ENCODE measurements at places on chromosomes 7 and 10.
A peak's percentile ranks its signal among the peaks of the same experiment; 100 is the strongest.

DNA sequence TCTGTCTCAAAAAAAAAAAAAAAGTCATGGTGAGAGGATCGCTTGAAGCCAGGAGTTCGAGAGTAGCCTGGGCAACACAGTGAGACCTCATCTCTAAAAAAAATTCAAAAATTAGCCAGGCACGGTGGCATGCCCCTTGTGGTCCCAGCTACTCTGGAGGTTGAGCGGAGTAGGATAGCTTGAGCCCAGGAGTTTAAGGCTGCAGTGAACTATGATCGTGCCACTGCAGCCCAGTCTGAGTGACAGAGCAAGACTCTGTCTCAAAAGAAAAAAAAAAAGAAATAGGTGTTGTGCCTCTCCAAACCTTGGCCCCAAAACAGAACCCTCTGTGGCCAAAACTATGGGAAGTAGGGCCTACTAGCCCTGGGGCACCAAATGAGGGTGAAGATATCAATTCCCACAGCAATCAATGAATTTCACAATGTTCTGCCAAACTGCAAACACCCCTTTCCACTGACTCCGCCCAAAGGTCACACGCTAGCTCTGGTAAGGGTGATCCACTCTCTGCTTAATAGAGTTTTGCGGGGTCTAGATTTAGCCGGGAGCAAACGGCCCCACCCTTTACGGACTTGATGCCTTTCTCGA, 16.9 kb downstream of the SSC4D start:
- DNase-seq: no peak

DNA sequence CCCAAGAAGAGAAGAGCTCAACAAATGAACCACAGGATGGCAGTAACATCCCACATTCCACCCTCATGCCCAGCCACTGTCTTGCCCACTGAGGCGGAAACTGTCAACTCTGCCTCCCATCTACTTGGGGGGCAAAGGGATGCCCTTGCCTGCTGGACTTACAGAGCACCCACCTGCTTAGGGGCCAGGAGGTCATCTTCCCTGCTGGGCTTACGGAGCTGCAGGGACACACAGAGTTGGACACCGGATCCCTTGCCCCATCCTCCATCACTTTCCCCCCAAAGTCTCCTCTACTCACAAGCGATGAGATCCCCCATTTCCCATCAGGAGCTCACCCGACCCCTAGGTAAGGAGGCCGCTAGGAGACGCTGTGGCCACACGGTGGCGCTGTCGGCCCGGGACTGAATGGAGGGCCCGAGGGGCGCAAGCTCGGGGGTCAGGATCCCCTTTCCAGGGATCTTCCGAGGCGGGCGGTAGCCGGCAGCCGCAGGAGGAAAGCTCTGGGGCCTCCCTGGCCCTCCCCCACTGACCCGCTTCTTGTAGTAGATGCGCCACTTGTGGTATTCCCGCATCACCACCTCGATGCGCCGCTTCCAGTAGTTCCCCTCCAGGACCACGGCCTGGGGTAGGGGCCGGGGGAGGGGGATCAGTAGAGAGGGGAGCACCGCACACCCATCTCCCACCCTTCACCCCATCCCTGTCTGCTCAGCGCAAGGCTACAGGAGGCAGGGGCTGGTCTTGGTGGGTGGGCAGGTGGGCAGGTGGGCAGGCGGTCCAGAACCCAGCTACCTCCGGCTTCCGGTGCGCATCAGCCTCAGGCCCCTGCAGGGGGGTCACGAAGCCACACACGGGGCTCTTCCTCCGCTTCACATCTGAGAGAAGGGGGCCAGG, 17.3 kb downstream of the MLXIPL start:
- no peak for DNase-seq

GRCh38 chr7:141704741-141705140, 2.8 kb upstream of the DENND11 start:
- no peak for DNase-seq

DNA sequence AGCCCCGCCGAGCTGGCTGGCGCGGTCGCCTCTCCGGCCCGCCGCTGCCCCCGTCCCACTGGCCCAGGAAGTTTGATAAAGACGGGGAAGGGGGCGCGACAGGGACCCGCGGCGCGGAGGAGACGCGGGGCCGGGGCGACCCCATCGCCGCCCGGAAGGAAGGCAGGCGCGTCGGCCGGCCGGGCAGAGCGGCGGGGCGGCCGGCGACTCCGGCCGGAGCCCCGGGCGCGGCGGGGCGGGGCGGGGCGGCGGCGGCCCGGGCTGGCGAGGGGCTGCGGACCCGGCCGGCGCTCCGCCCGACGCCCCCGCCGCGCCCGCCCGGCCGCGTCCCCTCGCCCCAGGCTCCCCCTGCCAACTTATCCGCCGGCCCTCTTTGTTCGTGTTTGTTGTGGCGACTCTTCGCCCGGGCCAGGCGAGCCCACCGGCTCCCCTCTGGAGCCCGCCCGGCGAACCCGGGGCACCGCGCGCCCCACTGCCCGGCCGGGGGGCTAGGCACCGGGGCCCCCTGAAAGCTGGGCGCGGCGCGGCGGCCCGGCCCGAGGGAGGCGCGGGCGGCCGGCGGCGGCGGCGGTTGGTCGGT, 571 bp downstream of the KDM7A start:
- no peak for DNase-seq

DNA sequence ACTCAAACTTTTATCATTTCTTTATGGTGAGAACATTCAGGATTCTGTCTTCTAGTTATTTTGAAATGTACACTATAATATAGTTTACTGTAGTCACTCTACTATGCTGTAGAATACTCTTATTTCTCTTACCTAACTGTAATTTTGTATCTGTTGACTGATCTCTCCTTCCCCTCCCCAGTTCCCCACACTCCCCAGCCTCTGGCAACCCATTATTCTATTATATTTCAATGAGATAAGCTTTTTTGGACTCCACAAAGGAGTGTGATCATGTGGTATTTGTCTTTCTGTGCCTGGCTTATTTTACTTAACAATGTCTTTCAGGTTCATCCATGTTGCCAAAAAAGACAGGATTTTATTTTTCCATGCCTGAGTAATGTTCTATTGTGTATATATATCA, 71.4 kb upstream of the DYNC1I1 start:
- peak; percentile 24 for DNase-seq

GRCh38 chr10:44300666-44301649, 83.9 kb downstream of the CXCL12 start:
- no peak for DNase-seq

DNA sequence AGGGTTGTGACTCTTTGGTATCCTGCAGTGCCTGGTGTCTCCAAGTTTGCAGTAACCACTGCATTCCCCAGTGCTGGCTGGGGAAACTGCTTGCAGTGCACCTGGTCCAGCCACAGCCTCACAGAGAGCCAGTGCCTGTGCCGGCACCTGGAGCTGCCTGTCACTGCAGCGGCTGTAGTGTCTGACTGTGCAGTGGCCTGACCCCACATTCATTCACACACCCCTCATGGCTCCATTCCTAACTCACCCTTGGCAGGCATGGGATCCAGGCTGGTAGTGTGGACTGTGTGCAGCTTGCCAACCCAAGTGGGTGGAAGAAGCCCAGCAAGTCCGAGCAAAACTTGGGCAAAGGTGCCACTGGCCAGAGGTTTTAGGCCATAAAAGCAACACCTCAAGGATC, 3.7 kb upstream of the CYP3A43 start:
- no peak for DNase-seq

- DNase-seq: no peak
Observed at GRCh38 chr10:11159543-11160215, 142.0 kb downstream of the CELF2 start.

DNA sequence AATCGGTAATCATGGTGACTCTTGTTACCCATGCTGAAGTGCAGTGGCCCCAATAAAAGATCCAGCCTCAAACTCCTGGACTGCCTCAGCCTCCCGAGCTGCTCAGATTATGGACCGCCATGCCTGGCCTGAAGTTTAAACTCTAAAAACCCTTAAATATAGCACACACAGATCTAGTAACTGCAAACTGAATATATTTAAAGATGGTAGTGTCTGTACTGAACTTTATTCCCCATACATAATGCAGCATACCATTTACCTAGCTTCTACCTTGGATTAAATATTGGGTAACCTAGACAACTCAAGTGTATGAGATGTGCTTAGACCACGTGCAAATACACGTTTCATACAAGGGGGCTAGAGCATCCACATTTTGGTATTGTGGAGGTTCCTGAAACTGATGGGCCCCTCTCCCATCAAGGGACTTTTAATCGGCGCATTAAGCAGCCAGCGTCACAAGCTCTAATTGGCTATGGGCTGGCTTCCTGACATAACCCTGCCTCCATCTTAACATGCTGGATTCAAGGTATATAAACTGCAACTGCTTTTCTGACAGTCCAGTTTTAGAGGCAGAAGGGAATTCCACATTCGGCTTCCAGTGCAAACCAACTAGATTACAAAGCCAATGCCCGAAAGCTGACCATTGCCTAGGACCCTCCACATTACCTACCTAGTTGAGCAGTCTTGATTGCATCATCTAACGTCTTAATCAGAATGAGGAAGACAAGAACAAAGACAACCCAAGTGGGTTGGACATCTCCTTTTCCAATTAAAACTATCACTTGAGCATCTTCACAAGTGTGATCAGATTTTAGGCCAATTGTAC, 13.0 kb downstream of the HNRNPA2B1 start:
- DNase-seq: no peak

- no peak for DNase-seq
Observed at GRCh38 chr7:133290041-133290440, 37.2 kb downstream of the EXOC4 start.

GRCh38 chr7:136122026-136122425, 144.9 kb upstream of the MTPN start:
- DNase-seq: no peak

DNA sequence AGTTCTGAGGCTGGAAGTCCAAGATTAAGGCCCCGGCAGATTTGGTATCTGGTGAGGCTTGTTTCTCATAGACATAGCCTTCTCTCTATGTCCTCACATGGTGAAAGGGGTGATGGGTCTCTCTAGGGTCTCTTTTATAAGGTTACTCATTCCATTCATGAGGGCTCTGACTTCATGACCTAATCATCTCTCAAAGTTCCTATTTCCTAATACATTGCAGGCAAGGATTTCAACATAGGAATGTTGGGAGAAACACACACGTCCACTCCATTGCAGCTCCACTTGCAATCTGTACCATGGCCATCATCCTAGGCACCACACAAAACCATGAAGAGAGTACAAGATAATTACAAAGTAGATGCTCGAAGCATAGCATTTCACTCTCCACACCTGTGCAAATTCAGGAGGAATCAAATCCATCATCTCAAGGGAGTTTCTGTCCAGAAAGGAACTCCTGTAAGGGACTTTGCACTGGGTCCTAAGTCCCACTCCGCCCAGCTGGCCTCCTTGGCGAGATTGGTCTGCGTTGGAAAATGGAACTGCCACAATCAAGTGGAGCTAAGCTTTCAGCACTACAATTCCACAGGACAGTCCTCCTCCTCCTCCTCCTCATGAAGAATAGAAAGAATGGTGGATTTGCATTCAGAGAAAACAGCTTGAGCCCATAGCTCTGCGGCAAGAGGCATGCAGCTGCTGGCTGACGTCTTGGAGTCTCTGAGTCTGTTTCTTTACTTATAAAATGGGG, 8.8 kb downstream of the DDC start:
- no peak for DNase-seq

DNA sequence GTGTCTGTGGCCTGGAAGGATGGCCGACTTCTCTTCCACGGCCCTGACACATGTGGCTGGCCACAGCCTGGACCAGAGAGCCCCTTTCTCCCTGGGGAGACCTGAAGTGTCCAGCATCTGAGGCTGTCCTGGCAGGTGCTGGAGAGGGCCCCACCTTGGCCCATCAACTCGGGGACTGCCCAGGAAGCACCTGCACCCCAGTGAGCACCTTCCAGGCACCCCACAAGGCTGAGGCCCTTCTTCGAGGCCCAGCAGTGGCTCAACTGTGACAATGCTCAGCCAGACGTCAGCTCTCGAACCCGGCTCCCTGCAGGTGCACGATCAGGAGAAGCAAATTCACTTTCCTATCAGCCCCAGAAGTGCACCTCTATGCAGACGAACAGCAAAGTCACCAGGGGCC, 24.3 kb downstream of the RGS10 start:
- DNase-seq: no peak

DNA sequence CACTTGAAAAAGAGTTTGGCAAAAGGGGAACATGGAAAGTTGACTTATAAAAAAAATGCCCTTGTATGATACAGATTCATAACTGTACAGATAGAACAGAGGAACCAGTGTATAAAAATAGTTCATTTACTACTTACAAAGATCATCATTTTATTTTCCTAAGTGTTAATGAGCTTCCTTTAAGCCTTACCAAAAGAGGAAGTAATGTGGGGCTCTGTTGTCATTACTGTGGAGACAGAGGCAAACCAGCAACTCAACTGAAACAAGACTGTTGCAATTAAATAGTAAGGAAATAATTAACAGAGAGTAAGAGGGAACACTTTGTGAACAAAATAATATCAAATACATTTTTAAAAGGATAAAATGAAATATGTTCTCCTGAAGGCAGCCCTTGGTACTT, 526.2 kb upstream of the ADARB2 start:
- no peak for DNase-seq

DNA sequence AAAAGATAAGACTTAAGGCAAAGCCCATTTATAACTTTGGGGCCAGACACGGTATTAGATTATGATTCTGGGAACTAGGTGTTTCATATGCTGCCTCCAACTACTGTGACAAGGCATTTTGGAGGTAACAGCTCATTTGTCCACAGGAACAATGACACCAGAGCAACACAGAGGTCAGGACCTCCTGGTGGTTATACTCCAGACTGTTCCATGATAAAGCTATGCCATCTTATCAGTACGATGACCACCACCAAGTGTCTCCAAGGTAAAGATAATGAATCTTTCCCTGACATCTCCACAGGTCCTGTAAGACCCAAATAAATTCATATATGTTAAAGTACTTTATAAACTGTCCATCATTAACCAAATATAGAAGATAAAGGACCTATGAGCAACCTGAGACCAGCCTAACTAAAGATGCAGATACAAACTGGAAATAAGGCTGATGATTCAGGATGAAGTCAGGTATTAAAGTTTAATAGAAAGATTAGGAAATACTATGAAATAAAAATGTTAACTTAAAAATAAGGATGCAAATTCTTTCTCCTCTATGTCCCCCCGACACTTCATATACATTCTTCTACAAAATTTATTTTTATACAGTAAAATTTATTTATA, 26.2 kb downstream of the CUL2 start:
- DNase-seq: no peak

- DNase-seq: no peak
Observed at GRCh38 chr7:100215895-100216294, 3.9 kb upstream of the PVRIG start.

GRCh38 chr10:131480066-131480465, 168.5 kb upstream of the TCERG1L start:
- no peak for DNase-seq

DNA sequence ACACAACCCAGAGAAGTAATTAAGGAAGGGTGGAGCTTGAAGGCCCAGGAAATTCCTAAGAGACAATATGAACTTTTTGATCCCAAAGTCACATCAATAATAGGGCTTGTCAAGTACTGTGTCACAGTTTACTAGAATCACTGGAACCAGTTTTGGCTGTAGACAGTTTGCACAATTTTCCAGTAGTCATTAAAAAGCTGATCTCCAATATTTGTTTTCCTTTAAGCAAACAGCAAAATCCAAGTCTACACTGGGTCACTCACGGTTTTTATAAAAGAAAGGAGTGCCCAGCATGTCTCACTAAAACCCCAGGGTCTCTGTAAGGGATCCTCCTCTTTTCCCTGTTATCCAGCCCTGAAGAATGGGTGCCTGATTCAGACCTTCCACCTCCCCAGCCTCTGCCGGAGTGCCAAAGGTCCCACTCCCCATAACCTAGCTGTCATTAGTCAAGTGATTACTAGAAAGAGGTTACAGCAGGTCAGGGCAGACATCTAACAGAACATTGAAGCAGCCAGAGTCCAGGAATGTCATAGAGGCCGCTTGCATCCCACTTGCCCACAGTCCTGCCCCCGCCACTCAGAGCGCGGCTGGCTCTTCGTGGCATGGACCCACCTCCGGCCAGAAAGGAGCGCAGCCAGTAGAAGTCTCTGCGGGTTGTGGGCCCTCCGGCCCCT, 552 bp downstream of the SLC25A16 start:
- no peak for DNase-seq
